Fibroblast of skin of scalp (primary cell): ENCODE measurements at places on chromosomes 3 and 15.

GRCh38 chr3:108406063-108406660, 104.2 kb downstream of the MYH15 start:
- peak; percentile 69 for DNase-seq

DNA sequence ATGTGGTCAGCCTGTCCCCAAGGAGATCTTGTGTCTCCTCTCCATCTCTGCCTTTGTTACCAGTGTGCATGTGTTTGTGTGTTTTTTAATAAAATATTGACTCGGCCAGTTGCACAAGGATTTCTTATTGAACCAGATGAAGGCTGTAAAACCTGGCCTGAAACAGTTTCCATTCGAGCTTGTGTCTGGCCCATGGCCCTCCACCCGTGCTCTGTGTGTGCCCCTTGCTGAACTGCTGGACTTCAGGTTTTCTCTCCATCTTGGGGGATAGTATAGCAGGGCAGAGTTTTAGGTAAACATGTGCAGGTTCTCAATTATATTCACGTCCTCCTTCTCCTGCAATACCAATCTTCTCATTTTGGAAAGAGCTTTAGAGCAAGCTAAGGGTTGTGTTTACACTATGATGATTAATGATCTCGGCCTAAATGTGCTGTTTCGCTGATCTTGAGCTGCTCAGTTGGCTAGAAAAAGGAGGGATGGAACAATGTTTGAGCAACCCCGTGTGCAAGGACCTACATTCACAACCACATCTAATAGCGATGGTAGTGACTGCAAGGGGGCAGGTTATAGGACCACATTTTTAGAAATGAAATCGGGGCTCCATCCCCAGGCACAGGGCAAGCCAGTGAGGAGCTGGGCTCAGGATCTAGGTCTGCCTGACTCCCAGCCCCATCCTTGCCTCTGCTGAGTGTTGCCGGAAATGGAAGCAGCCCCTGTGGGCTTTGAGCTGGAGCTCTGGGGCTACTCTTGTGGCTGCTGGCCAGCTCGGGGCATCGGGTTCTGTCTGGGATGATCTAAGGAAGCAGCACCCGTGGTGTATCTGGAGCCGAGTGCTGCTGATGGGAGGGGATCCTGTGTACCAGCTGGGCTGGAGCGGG, 47.7 kb downstream of the CMTM6 start:
- no peak for DNase-seq

GRCh38 chr15:72616491-72617210, 37.8 kb upstream of the GOLGA6B start:
- DNase-seq = no peak

GRCh38 chr15:85625166-85625830, 169.4 kb downstream of the KLHL25 start:
- DNase-seq = no peak

DNA sequence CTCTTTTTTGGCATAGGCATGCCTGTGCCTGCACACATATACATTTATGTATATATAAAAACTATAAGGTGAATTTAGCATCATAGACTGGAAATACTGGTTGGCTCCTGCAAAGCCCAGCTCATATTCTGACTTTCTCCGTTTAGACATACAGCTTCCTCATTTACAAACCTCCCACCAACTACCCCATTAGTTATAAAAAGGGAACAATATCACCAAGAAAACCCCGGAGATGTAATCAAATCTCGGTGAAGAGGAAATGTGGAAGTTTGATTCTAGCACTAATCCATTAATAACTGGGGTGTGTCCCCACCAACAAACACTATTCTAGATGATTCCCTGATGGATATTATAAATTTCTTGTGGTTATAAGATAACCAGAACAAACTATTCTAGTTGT, 517.7 kb upstream of the TBL1XR1 start:
- no peak for DNase-seq

DNA sequence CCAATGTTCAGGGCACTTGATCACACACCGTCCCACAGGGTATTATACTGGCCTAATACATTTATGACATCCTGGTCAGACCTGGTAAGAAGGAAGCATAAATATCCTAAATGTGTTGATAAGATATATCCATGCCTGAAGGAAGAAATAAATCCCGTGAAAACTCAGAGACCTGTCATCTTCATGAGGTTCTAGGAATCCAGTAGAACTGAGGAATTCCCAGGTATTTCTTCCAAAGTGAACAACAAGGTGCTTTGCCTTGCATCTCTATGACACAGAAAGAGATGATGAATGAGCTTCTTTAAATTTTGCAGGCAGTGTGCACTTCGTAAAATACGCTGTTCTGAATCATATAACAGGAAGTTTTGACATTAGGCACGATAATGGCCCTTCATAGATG, 78.1 kb upstream of the VGLL3 start:
- no peak for DNase-seq

DNA sequence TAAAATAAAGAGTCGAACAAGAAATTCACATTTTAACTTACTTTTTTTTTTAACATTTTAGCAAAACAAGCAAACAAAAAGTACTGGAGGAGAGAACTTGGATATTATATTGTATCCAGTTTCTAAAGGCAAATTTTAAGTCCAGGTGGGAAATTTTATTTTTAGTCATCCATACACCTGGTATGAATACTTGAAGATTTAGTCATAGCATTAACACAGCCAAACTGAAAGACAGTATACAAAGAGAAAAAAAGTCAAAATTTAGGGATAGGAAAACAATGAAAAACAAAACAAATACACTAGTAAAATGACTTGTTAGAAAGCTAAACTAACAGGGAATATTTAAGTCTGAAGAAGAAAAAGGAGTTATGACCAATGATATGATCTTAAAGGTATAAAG, 69.1 kb downstream of the PROS1 start:
- DNase-seq = no peak

DNA sequence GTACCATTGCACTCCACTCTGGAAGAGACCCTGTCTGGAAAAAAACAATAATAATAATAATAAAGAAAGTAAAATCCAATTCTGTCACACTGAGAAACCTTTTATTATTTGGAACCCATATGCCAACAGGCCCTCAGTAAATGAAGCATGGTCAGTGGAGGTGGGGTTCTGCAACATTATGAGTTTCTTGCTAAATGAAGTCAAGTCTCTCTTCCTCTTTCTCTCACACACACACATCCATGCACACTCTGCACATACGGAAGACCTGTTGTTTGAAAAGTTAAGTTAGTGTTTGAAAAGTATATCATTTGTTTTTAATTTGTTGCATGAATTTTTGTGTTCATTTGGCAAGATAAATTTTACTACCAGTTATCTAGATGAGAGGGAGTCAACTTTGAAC, 27.8 kb downstream of the GAP43 start:
- DNase-seq = no peak

DNA sequence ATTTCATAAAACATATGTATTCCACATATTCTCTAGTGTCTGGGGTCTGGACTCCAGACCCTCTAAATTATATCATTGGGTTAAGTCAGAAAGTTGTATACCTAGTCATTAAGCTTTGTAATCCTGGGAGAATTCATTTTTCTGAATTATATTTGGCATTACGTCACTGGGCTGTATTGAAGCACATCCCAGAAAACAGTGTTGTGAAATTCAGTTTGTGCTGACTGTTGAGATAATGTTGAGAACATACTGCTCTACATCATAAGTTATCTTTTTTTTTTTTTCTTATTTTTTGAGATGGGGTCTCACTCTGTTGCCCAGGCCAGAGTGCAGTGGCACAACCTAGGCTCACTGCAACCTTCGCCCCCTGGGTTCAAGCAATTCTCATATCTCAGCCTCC, 153.1 kb upstream of the STT3B start:
- no peak for DNase-seq

DNA sequence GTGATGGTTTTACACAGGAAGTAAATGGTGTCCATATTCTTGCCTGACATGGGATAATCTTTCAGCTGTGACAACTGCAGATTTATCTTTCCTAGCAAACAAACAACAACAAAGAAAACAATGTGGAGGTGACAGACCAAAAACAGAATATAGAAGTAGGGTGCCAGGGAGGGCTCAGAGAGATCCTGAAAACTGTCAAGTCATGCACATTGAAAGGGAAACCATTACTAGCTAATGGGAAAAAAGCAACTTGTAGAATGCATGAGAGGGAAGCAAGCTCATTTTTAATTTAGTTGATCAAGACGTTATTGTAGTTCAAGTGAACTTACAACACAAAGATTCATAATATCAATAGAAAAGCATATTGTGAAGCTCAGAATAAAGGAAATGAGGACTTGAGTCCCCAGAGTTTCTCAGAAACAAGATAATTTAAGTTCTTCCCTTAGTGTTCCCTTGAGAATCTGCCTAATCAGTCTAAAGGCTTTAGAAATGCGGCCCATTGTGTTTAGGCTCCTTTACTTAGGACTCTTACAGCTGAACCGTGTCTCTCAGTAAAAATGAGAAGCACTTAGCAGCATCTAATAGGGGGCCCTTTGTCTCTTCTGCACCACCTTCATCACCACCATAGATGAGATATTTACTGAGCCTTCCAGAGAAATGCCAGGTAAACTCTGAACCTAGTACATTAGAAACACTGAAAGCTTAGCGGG, 115.6 kb upstream of the CADPS start:
- DNase-seq = no peak

DNA sequence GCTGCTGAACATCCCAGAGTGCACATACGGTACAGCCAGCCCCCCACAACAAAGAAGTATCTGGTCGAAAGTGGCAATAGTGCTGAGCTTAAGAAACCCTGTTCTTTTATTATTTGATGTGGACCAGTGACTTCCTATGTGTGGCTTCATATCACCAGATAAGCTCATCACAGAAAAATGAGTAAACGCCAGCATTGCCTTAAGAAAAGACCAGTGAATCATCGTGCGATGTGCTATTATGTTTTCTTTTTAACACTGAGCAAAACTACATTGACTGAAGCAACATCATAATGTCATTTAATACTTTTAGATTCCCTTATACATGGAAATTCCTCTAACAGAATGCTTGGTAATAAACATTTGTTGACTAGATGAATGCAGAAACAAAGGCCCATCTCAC, 45.2 kb upstream of the ARRDC4 start:
- DNase-seq = no peak

GRCh38 chr3:112013058-112013783, 14.5 kb downstream of the TAGLN3 start:
- DNase-seq = peak; percentile 75

DNA sequence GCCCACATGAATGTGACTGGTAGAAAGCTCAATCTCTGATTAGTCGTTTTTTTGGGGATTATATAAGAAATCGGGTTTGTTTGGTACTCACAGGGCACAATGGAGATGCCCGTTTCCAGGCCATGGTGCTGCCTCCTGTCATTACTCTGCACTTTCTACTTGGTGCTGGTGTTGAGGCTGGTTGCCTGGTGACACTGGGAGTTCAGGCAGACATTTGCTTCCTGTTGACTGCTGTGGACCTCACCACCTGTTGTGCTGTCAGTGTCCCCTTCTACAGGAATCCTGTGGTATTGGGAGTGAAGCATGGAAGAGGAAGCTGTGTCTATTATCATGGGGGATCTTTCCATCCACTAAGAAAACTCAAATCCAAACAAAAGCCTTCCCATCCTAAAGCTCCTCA, 227.2 kb upstream of the TBL1XR1 start:
- no peak for DNase-seq

- DNase-seq = no peak
Measured at GRCh38 chr3:99522147-99522546, 116.2 kb upstream of the COL8A1 start.

DNA sequence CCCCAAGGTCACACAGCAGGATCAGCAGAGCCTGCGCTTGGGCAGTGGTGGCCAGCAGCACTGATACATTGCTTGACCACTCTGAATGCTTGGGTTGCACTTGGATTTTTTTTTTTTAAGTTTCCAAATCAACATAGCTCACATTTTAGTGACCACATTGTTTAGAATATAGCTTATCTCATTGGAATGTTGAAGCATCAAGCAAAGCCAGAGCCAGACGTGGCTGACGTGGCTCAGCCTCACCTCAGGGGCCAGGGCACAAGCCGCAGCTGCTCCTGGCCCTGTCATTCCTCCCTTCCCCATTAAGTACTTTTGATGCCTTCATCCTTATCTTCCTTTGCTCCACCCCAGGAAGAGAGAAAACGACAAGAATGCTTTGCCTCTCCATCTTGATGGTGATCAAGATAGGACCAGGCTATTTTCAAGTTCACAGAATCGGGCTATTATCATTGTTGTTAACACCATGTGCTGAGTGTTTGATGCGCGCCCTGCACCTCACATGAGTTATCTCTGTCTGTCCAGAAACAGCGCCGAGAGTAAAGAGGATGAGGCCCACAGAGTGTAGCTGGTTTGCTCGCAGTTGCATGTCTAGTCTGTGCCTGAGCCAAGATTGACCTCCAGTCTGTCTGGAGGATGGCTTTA, 75.8 kb downstream of the AAGAB start:
- DNase-seq = peak; percentile 95

- DNase-seq = peak; percentile 23
Measured at GRCh38 chr3:132228923-132229322, 88.3 kb upstream of the ACP3 start.

DNA sequence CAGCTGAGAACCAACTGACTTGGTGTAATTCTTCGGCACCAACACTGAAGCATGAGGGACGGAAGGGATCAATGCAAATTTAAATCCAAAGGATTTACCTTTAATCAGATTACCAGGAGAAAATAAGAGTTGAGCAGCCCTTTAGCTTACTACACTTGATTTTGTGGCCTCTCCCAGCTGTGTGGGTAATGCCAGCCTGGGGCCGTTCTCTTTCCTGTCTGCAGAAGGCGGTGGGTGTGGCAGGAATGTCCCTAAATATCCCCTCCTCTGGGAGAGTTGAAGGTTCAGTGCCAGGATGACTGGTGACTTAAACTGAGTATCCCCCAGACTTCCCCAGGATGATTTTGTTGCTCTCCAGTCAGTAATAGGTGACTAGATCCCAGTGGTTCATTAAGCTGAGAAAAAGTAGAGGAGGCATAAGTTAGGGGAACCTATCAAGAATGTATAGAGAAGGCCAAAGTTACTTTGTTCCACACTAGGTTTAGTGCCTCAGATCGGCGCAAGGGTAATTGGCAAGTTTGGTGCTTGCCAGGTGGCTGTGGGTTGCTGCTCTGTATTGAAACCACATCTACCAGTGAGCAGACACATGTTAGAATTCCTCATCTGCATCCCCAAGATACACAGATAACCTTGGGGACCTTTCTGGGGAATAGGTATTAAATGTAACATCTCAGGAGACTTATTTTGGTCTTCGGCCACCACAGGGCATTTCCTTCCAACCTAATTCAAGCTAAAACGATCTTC, 23.1 kb downstream of the MAPKBP1 start:
- no peak for DNase-seq

DNA sequence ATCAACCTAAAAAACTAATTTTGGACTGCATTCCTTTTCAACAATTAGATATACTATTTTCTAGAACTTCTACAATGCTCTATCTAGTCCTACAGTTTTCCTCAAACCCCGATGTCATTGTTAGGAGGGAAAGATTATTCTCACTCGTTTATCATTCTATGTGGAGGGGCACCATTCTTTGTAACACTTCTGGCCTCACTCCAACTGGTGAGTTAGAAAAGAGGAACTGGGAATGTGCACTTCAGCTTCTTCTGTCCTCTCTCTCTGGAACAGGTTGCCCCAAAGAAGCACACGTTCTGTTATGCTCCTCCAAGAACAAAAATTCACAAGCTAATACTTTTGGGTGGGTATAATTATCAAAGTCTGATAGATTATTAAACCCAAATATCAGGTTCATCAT, 137.9 kb downstream of the UACA start:
- no peak for DNase-seq
